ENCODE measurements at places on chromosomes 5 and 9. TPM values are rescaled to one million over a fixed set of nuclear protein-coding genes. Genes with fewer than 3 reads are reported as not detected.

The SEMA4D gene
- 28.4 TPM for total RNA-seq

The DOK3 gene
- 5.9 TPM for total RNA-seq

The TRIP13 gene
- total RNA-seq, result 1.3 TPM

- H3K36me3 ChIP-seq, result no peaks in the 10 kb centered on the region
- H3K27ac ChIP-seq, result no peak overlapping the region
- peak; percentile 48 for DNase-seq
- peaks cover 4% of the 10 kb centered on the region for H3K4me1 ChIP-seq
- no peak overlapping the region for H3K4me3 ChIP-seq
These were observed 77.7 kb downstream of the RGS3 start for GRCh38 chr9:113541019-113541900.

The QRFP gene
- total RNA-seq, result not detected

The ABCA2 gene
- total RNA-seq, result 56.6 TPM

DNA sequence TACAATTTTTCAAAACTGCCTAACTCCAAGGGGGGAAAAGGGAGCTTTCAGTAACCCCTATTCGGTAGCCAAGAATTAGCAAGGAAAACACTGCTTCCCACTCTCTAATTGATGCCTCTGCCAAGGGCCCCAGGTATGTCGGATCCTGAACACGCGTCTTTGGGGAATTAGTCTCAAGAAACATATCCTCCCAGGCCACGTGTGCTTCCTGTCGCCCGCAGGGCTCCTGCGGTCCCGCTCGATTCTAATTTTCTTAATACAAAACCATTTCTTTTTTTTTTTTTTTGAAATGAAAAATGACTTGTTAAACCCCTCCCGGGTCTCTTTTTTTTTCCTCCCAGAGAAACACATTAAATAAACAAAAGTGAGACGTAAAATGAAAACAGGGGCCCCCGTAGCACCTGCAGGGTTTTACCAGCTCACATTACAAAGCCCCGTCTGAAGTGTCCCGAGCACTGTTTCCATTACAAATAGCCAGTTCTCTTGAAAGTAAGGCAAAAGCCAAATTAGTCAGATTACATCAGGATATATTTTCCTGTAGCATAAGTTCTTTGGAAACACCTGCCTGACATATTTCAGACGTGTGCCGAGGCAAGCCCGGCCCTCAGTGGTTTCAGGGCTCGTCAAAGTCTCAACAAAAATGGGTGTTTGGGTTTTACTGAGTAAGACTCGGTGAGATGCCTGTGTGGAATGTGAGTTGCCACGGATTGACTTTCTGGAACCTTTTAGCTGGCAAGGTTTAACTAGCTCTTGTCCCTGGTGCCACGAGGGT, 21.5 kb downstream of the SMIM23 start:
- H3K4me1 ChIP-seq, result no peaks in the 10 kb centered on the region
- no peaks in the 10 kb centered on the region for H3K36me3 ChIP-seq
- no peak overlapping the region for H3K27ac ChIP-seq
- H3K27me3 ChIP-seq, result no peaks in the 10 kb centered on the region

The TEX48 gene
- total RNA-seq, result not detected

The CYLC2 gene
- not detected for total RNA-seq

The FOXD4 gene
- total RNA-seq, result 0.54 TPM

GRCh38 chr5:38540314-38540713, 16.1 kb downstream of the LIFR start:
- no peaks in the 10 kb centered on the region for H3K27me3 ChIP-seq
- H3K36me3 ChIP-seq, result no peaks in the 10 kb centered on the region
- no peak overlapping the region for H3K4me3 ChIP-seq

The GRIA1 gene
- 0.21 TPM for total RNA-seq

The ISOC1 gene
- total RNA-seq, result 18.1 TPM

The ACOT12 gene
- total RNA-seq, result not detected

DNA sequence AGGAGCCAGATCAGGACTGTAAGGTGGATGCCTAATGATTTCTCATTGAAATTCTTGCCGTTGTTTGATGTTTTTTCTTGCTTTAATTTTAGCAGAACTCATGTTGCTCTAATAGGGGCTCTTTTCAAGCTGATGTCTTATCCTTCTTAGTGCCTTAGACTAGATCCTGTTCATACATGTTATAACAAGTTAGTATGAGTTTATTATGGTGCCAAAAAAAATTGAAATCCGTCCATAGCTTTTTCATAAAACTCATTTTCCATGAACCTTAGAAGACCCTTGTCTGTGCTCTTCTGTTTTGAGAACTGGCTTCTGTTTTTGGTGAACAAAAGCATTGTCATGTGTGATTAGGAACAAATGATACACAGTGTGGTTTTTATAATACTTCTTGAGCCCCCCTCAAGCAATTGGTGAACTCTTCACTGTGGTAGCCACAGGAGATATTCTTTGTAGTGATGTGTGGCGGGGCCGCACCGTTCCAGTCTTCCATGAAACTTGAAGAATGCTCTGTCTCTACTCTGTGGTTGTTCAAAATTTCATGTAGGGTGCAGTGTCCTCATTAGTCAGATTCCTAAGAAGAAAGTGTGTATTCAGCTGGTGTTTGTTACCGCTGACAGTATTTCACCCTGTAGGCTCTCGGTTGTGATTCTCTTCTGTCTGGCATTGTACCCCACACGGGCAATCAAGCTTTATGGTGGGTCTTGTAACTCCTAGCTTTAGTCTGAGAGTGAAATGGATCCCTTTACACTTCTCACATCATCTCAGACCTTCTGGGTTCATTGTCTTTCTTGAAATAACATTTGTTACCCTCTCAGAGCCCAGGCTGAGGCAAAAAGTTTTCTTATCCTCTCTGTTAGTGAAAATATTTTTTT, 10.7 kb downstream of the OTULIN start:
- H3K4me3 ChIP-seq, result no peak overlapping the region
- DNase-seq, result no peak
- no peaks in the 10 kb centered on the region for H3K4me1 ChIP-seq
- H3K27ac ChIP-seq, result peak overlapping the region; percentile 1

- no peaks in the 10 kb centered on the region for H3K27me3 ChIP-seq
- DNase-seq, result no peak
- no peaks in the 10 kb centered on the region for H3K4me1 ChIP-seq
- no peaks in the 10 kb centered on the region for H3K36me3 ChIP-seq
- H3K27ac ChIP-seq, result no peak overlapping the region
These were observed 160.9 kb downstream of the GIN1 start for GRCh38 chr5:102959055-102959454.

The TNFSF15 gene
- 1.1 TPM for total RNA-seq

GRCh38 chr5:59466271-59466670, 427.3 kb downstream of the PDE4D start:
- DNase-seq, result no peak
- H3K36me3 ChIP-seq, result no peaks in the 10 kb centered on the region
- H3K27me3 ChIP-seq, result no peaks in the 10 kb centered on the region
- no peak overlapping the region for H3K27ac ChIP-seq
- no peaks in the 10 kb centered on the region for H3K4me1 ChIP-seq
- no peak overlapping the region for H3K4me3 ChIP-seq

GRCh38 chr9:37515620-37516258, 30.0 kb downstream of the POLR1E start:
- no peaks in the 10 kb centered on the region for H3K27me3 ChIP-seq
- H3K4me1 ChIP-seq, result no peaks in the 10 kb centered on the region

- no peaks in the 10 kb centered on the region for H3K36me3 ChIP-seq
- H3K27ac ChIP-seq, result no peak overlapping the region
- no peak overlapping the region for H3K4me3 ChIP-seq
- peaks cover 9% of the 10 kb centered on the region for H3K4me1 ChIP-seq
- peaks cover 10% of the 10 kb centered on the region for H3K27me3 ChIP-seq
- DNase-seq, result peak; percentile 15
These were observed 3.8 kb downstream of the GAS1 start for GRCh38 chr9:86943201-86944113.

DNA sequence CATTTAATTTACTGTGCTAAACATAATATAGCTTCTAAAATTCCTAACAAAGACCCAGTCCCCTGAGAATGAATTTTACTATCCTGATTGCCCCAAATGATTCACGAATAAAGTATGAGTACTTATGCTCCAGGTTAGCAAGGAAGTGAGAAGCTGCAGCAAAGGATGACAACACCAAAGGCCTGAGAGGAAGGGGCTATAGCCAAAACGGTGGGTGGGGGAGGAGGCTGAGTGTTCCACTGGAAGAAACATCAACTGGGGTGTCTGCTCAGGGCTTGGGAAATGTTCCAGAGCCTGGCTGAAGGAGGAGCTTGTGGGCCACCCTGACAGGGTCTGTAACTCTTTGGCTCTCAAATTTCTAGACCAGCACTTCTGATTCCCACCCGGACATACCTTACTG, 157.3 kb downstream of the ADAMTS12 start:
- no peak for DNase-seq
- no peaks in the 10 kb centered on the region for H3K27me3 ChIP-seq
- no peaks in the 10 kb centered on the region for H3K36me3 ChIP-seq
- H3K27ac ChIP-seq, result no peak overlapping the region
- peaks cover 9% of the 10 kb centered on the region for H3K4me1 ChIP-seq

The ADAMTS13 gene
- 1.5 TPM for total RNA-seq

DNA sequence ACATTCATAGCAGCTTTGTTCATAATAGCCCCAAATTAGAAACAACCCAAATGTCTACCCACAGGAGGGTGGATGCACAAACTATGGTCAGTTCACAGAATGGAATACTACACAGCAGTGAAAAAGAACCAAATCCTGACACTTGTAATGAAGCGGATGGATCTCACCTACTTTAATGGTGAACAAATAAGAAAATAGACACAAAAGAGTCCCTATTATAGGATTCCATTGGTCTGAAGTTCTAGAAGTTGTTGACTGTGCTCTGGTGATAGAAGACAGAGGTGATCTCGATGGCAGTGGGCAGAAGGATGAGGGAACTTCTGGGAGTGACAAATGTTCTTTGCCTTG, 20.6 kb upstream of the LAMC3 start:
- no peak for DNase-seq
- no peaks in the 10 kb centered on the region for H3K4me1 ChIP-seq
- no peak overlapping the region for H3K27ac ChIP-seq
- H3K36me3 ChIP-seq, result no peaks in the 10 kb centered on the region
- H3K27me3 ChIP-seq, result no peaks in the 10 kb centered on the region

The WDR31 gene
- total RNA-seq, result 3.8 TPM

DNA sequence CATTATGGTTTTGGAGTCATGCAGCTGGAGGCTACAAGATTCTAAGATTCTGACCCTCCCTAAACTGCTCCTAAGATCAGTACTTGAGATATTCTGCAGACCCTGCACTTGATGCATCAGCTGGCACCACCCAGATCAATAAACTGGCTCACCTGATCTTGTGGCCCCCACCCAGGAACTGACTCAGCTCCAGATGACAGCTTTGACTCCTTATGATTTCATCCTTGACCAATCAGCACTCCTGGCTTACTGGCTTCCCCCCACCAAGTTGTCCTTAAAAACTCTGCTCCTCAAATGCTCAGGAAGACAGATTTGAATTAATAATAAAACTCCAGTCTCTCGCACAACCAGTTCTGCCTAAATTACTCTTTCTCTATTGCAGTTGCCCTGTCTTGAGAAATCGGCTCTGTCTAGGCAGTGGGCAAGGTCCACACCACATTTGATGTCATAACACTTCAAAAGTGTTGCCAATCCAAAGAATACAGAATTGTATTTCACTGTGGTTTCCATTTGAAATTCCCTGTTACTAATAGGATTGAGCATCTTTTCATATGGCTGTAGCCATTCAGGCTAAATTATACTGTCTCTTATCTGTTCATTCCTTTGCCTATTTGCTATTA, 14.8 kb upstream of the SLC30A5 start:
- H3K4me1 ChIP-seq, result no peaks in the 10 kb centered on the region
- no peak overlapping the region for H3K4me3 ChIP-seq
- DNase-seq, result no peak
- H3K27me3 ChIP-seq, result no peaks in the 10 kb centered on the region
- no peak overlapping the region for H3K27ac ChIP-seq

The C5orf47 gene
- total RNA-seq, result not detected

The MEGF10 gene
- total RNA-seq, result 2.3 TPM

The AIF1L gene
- 76.1 TPM for total RNA-seq

The HMMR gene
- total RNA-seq, result 0.67 TPM

DNA sequence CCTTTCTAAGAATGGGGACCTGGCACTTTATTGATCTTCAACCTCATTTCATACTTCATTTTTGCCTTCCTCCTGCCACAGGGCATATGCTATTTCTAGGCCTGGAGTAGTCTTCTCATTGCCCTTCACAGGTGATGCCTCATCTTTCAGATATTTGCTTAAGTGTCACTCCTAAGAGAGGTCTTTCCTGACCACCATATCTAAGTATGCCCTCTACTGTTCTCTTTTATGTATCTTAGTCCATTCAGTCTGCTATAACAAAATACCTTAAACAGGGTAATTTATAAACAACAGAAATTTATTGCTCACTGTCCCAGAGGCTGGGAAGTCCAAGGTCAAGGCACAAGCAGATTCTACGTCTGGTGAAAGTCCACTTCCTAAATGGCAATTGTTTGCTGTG, 99.1 kb downstream of the ADAMTS6 start:
- no peak overlapping the region for H3K4me3 ChIP-seq
- no peak for DNase-seq

- no peaks in the 10 kb centered on the region for H3K36me3 ChIP-seq
- no peaks in the 10 kb centered on the region for H3K27me3 ChIP-seq
- H3K4me1 ChIP-seq, result peaks cover 32% of the 10 kb centered on the region
- H3K27ac ChIP-seq, result peak within 1 kb of the TSS; percentile 94
- peak within 1 kb of the TSS; percentile 96 for H3K4me3 ChIP-seq
These were observed at the start of gene CARD19 for GRCh38 chr9:93096131-93096802. TSS of gene CARD19 (plus strand) at chr9:93096217. CDS start at chr9:93096346, 129 bp downstream.

DNA sequence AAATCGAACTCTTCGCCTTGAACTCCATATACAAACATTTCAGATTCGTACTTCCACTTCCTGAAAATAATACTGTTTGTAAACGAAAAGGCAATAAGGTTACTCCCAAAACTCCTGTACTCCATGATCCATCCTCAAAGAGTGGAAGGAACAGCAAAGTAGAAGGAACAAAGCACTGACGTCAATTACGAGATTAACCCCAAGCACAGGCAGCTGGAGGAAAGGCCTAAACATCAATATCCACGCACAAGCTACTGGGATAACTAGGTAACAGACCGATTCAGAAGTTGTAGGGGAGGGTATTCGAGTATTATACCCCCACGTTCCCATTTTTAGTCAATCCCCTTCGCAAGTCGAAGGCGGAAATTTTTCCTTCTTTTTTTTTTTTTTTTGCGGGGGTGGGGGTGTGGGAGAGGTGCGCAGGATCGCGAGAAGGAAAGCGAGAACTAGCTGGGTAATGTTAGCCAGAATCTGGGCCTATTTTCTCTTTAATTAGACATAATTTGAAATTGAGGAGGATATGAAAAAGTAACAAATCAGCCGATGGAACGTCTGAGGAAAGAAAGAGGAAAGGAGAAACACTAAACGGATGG, 909 bp downstream of the AFF4 start:
- no peaks in the 10 kb centered on the region for H3K36me3 ChIP-seq
- no peaks in the 10 kb centered on the region for H3K27me3 ChIP-seq
- peak; percentile 41 for DNase-seq
- H3K27ac ChIP-seq, result peak overlapping the region; percentile 100
